Dorsolateral prefrontal cortex (tissue), 122 donors: ENCODE measurements at places on chromosomes 5 and 9.

- no peak for DNase-seq
These were observed 51.5 kb downstream of the MLLT3 start for GRCh38 chr9:20570756-20571155.

GRCh38 chr5:173256800-173257199, 21.8 kb upstream of the NKX2-5 start:
- DNase-seq, result no peak

- no peak for DNase-seq
These were observed 29.9 kb downstream of the MRPL22 start for GRCh38 chr5:154970759-154971158.

- DNase-seq, result no peak
These were observed 9.8 kb downstream of the NHP2 start for GRCh38 chr5:178143901-178144300.
